ENCODE measurements at places on chromosomes 13 and 19.
A peak's percentile ranks its signal among the peaks of the same experiment; 100 is the strongest.

DNA sequence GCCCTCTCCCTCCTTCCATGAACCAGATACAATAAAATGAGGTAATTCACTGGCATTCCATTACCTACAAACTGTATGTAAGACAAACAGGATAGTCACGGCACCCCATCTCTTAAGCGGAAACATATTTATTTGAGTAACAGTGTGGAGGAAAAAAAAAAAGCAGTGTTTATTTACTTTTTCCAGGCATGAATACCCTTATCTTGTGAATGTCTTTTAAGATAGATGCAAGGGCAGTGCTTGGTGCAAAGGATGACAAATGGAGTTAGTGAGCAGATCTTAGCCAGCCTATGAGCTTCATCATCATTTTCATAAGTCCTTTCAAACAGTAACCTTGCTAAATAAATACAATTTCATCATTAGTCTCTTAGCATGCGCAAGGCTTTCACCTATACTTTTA, 1661.8 kb upstream of the SPRY2 start:
- no peak for DNase-seq

DNA sequence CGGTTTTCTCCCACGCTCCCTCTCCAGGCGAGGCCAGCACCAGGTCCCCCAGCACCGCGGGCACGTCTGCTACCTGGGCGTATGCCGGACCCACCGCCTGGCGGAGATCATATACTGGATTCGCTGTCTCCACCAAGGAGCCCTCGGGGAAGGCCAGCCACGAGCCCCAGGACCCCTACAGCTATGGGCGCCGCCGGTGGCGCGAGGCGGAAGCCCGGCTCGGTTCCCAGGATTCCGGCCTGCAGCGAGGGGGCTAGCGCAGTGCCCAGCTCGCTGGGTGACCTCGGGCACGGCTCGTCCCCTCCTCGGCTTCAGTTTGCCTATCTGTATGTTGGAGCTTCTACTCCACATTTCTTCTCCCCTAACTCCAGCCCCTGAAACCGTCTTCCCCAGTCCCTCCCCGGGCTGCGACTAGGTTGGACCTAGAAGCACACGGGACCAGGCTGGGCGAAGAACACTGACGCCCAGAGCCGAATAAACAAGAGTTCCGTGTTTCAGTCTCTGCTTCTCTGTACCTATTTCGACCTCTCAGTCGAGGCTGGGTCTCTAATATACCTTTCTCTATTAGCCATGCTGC, 749 bp upstream of the CPT1C start:
- no peak for DNase-seq

DNA sequence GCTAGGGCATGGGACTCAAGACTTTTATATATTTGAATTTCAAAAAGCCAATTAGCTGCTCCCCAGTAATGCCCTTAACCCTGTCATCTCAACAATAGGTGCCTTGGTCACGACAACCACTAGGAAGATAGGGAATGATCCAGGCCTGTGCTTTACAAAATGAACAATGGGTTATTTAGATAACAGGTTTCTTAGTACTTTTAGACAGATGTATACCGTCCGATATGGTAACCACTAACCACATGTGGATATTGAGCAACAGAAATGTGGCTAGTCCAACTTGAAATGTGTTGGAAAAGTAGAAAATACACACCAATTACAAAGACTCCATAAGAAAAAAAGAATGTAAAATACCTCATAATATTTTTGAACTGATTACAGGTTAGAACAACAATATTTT, 201.2 kb downstream of the LHFPL6 start:
- DNase-seq: no peak

GRCh38 chr13:36298535-36299068, 988 bp upstream of the CCDC169 start:
- DNase-seq: no peak

DNA sequence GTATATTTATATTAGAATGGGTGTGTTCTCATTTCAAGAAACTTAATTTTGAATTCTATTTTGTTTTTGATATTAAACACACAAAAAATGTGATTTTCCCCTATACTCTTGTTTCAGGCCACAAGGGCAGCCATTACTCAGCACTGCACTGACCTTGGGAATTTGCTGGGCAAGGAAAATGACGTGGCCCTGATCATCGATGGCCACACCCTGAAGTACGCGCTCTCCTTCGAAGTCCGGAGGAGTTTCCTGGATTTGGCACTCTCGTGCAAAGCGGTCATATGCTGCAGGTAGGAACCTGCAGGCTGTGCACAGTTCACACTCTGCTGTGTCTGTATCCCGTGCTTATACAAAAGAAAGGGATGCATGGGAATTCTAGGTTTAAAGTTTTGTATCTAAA, 327.3 kb downstream of the ATP8A2 start:
- DNase-seq: no peak

GRCh38 chr13:98798849-98799645, 46.6 kb upstream of the SLC15A1 start:
- peak; percentile 93 for DNase-seq

DNA sequence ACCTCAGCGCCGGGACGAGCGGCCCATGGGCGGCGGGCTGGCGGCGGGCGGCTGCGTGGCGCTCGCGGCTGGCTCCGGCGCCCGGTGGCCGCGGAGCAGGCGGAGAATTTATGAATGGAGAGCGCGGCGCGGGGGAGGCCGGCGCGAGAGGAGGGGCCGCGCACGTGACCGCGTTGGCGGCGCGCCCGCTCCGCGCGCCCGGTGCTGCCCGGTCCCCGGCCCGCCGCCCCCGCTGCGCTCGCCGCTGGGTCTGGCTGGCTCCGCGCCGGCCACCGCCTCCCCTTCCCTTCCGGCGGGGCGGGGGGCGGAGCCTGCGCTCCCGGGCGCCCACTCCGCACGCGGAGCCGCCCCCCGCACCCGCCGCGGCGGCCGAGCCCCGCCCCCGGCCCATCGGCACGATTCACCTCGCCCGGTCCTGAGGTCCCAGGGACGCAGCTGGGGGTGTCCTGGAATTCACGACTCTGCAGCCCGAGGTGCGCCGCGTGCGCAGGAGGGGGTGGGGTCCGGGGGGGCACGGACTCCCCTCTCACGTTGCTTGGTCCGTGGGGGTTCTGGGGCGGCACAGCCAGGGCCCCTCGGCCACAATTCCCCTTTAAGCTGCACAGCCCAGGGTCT, at the start of gene CBARP:
CBARP (minus strand) TSS at position 252 of the 615 bp plus-strand sequence. CDS start 1,905 bp downstream, outside the sequence.
- DNase-seq: peak; percentile 44

- no peak for DNase-seq
These were observed 26.6 kb downstream of the PPP1R37 start for GRCh38 chr19:45119582-45119981.

- no peak for DNase-seq
These were observed 47.5 kb upstream of the MED4 start for GRCh38 chr13:48142436-48142835.

- DNase-seq: no peak
These were observed 11.6 kb downstream of the TMEM221 start for GRCh38 chr19:17436874-17437267.

DNA sequence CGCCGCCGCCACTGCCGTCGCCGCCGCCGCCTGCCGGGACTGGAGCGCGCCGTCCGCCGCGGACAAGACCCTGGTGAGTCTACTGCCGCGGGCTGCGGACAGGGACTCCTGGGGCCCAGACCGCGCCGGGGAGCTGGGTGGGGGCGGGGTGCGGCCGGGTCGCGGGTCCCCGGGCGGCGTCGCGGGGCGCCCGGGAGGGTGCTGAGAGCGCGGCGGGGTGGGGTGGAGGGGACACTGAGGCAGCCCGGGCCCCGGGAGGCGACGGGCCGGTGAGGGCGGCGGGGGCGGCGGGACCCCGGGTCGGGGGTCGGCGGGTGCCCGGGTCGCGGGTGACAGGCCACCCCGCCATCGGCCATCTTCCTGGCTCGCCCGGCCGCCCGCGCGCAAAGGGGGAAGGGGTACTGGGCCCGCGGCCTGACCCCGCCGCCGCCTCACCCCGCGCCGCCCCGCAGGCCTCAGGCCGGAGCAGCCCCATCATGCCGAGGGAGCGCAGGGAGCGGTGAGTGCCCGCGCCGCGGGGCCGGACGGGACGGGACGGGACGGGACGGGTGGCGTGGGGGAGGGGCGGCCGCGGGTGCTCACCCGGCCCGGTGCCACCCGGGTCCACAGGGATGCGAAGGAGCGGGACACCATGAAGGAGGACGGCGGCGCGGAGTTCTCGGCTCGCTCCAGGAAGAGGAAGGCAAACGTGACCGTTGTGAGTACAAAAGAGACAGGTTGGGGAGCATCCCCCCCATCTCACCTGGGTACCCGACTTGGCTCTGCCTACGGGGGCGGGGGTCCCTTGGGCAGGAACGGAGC, 489 bp downstream of the CCNE1 start:
- DNase-seq: no peak

DNA sequence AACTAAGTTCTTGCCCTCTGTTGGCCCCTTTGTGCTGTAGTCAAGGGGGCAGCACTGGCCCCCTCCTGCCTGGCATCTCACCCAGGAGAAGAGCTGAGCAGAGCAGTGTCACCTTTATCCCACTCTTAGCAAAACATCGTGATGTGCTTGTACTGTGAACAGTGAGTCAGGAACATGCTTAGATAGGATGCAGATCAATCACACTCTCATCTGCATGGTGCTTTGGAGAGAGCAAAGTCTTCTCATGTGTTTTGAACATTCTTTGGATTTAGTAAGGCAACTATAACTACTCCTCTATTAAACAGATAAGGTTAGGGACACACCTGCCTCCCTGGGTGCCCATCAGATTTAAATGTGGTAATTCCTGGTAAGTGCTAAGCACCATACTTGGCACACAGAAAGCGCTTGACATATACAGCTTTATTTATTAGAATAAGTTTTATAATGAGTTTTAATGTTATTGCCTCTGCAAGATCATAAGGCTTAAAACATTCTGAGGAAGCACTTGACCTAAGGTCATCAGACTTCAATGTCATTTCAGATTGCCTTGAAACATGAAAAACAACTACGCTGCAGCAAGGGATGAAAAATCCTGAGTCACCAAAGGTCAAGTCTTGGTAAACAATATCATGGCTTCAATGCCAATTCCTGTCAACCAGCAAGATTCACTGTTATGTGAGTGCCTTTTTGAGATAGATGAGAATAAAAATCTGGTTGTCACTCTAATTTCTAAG, 82.4 kb upstream of the IRS2 start:
- DNase-seq: no peak

DNA sequence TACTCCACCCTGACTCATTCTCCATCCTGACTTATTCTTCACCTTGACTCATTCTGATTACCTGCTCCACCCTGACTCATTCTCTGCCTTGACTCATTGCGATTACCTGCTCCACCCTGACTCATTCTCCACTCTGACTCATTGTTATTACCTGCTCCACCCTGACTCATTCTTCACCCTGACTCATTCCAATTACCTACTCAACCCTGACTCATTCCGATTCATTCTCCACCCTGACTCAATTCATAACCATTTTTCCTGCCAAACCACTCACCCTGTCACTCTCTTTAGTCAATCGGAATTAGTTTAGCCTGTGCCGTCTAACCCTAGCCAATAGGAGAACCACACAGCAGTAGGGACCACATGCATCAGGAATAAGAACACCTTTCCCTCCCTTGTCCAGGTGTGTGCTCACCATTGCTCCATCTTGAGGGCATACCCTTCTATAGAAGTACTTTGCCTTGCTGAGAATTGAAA, 1227.4 kb upstream of the PCDH20 start:
- DNase-seq: peak; percentile 1

DNA sequence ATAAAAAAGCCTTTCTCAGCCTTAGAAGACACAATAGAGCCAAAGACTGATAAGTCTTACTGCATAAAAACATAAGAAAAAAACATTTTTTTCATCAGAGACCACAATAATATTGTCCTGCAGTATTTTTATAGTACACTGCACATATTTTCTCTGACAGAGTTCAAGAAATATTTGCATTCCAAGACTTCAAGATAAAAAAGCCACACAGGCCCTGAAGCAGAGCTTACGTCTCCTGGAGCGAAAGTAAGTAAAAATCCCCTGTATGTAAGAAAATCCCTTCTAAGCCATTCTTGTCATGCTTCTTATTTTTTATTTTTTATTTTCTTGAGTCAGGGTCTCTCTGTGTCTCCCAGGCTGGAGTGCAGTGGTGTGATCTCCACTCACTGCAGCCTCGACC, 755.9 kb downstream of the LIG4 start:
- DNase-seq: peak; percentile 33

GRCh38 chr13:21006141-21007005, 55.0 kb downstream of the LATS2 start:
- no peak for DNase-seq

- DNase-seq: peak; percentile 94
These were observed at the start of gene WTIP for GRCh38 chr19:34480971-34481841. Gene WTIP, plus strand, starts transcription at chr19:34481758. Its CDS starts 217 bp downstream, at chr19:34481975.

- DNase-seq: no peak
These were observed 571 bp downstream of the SAFB2 start for GRCh38 chr19:5621945-5622464.

DNA sequence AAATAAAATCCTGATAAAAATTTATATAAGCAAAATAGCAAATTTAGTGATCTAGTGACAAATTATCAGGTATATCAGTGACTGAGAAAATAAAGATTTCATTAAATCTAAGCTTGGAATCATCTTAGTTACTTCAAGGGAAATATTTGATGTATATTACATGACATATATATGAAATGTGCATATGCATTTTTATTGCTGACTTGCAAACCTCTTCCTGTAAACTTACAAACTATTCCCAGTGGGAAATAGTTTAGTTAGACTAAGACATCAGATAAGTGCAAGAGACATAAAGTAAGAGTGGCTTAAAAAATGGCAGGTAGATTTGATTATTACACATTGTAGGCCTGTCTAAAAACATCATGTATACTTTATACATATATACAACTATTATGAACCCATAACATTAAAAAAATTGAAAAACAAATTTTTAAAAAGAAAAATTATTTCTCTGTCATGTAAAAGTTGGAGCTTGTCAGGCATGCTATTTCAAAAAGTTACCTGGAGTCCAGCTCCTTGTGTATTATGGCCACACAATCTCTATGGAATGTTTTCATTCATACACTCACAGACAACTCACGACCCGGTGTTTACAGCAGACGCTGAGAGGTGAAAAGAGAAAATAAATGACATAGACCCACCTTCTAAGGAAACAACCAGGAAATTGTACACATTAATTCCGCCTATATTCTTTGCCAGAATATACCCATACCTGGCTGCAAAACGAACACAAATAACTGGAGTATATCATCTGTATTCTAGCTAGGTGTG, 724.5 kb downstream of the SLITRK6 start:
- no peak for DNase-seq

DNA sequence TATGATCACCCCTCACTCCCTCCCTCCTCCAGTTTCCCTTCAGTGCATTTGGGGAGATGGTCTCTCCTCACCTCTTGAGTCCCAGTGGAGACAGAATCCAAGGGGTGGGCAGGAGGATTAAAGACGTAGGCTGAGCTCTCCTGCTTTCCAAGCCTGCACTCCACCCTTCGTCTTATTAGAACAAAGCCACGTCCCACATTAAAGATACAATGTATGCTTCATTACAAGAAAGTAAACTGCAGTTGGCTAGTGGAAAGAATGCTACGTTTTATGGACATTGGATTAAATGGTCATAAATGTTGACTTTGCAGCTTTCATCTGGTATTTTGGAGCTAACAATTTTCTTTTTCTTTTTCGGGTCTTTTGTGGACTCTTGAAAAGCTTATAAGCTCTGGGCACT, 1.5 kb upstream of the KLK11 start:
- no peak for DNase-seq

GRCh38 chr19:52981329-52981728, 18.6 kb upstream of the ZNF816 start:
- no peak for DNase-seq

- no peak for DNase-seq
These were observed 13.5 kb upstream of the GAS6 start for GRCh38 chr13:113877149-113877990.

- no peak for DNase-seq
These were observed 6.6 kb upstream of the TPTE2 start for GRCh38 chr13:19567820-19568534.

Measured in fibroblast of skin of abdomen (primary cell).